Gastroesophageal sphincter (tissue), 4 donors: ENCODE measurements at places on chromosomes 6 and 20. TPM values are rescaled to one million over a fixed set of nuclear protein-coding genes. Genes with fewer than 3 reads are reported as not detected.

The PLCB4 gene
- total RNA-seq, result 21.9 TPM

The IMPG1 gene
- total RNA-seq, result not detected

The TRERF1 gene
- 7.4 TPM for total RNA-seq

The TEAD3 gene
- total RNA-seq, result 122 TPM

The BMP5 gene
- 1.2 TPM for total RNA-seq

The PPP1R16B gene
- 10.0 TPM for total RNA-seq

The CPNE5 gene
- total RNA-seq, result 0.93 TPM

The DEFB123 gene
- total RNA-seq, result not detected

The DPPA5 gene
- not detected for total RNA-seq
